ENCODE measurements at places on chromosomes 2 and 18. TPM values are rescaled to one million over a fixed set of nuclear protein-coding genes. Genes with fewer than 3 reads are reported as not detected.

Gene NYAP2
- total RNA-seq: not detected

GRCh38 chr2:190214426-190215194, 105.0 kb downstream of the HIBCH start:
- H3K27ac ChIP-seq: no peak overlapping the region
- no peak for DNase-seq
- no peaks in the 10 kb centered on the region for H3K4me1 ChIP-seq
- H3K27me3 ChIP-seq: no peaks in the 10 kb centered on the region

Gene NUP35
- 32.8 TPM for total RNA-seq

DNA sequence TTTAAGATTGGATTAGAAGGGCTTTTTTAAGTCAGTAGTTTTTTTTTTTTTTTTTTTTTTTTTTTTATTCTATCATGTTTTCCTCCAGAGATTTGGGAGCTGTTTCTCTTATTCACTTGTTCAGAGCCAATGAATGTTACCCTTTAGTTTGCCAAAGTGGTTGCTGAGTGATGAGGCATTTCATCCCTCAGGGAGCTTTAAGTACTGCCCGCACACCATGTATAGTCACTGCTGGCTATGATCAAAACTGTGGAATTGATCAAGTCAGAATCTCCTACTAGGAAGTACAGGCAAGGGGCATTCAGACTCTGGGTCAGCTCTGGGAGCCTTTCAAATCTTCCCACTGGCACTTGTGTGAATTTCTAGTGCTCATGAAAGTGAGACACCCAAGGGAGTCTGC, 201.6 kb downstream of the IKZF2 start:
- no peak overlapping the region for H3K27ac ChIP-seq
- no peaks in the 10 kb centered on the region for H3K4me1 ChIP-seq
- H3K36me3 ChIP-seq: no peaks in the 10 kb centered on the region
- H3K27me3 ChIP-seq: no peaks in the 10 kb centered on the region
- H3K4me3 ChIP-seq: no peak overlapping the region

DNA sequence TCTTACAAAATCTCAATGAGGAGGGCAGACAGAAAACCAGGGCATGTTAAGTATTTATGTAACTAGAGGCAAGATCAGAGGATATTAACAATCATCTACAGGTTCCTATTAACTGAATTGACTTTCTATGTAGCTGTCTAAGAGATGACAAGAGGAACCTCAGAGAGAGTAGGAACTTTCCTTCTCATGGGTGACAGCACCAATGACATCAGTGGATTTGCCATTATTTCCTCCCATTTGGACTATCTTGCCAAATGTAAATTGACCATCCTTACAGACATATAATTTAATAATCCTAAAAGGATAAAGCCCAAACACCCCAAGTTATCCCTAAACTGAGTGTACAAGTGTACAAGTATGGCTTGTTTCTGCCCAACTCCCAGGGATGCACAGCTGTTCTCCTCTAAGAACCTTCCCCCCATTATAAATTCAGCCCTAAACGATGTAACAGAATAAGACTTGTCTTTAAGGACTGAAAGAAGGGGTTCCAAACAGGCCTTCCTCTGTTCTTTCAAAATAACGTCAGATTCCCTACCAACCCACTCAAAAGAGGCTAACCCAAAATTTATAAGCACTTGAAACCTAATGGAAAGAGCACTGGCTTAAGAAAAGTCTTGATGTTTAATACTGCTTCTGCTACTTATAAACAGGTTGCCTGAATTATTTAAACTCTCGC, 73.4 kb upstream of the CHAC2 start:
- H3K27me3 ChIP-seq: no peaks in the 10 kb centered on the region
- H3K4me3 ChIP-seq: no peak overlapping the region
- H3K36me3 ChIP-seq: peaks cover 4% of the 10 kb centered on the region

- H3K4me3 ChIP-seq: no peak overlapping the region
- no peaks in the 10 kb centered on the region for H3K4me1 ChIP-seq
- no peak overlapping the region for H3K27ac ChIP-seq
Measured at GRCh38 chr2:35960596-35960995, 395.0 kb upstream of the CRIM1 start.

DNA sequence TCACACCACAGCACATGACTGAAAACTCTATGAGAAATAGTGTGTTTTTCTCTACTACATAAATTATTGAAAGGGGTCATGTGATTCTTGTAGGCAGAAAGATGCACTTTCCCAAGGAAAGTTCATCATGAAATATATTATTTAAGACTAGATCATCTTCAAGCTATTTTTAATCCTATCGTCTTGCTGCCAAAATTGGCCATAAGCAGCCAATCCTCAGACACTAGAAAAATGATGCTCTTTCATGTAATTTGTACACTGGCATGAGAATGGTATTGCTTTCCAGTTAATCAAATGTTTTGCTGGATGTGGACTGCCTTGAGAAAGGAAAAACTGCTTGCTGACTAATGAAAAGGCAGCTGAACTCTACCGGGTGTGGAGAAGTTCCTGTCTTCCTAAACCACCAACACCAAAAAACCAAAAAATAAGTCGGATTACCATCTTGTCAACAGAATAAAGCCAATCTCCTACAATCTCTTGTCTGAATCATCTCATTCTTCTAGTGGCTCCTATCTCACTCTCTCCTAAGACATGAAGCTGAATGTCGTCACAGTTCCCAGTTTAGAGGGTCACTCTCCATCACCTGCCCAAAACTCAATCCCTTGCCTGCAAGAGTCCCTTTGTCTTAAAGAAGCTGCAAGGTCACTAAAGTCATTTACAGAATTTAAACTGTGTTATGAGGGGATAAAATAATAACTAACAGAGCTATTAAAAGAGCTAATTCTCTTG, 5.3 kb downstream of the BCL2 start:
- no peak overlapping the region for H3K4me3 ChIP-seq
- H3K4me1 ChIP-seq: no peaks in the 10 kb centered on the region
- no peaks in the 10 kb centered on the region for H3K27me3 ChIP-seq
- H3K36me3 ChIP-seq: no peaks in the 10 kb centered on the region

GRCh38 chr2:109349503-109350465, 220.8 kb downstream of the SH3RF3 start:
- no peaks in the 10 kb centered on the region for H3K4me1 ChIP-seq

GRCh38 chr18:24536326-24536725, 75.9 kb downstream of the HRH4 start:
- no peaks in the 10 kb centered on the region for H3K36me3 ChIP-seq
- H3K4me1 ChIP-seq: no peaks in the 10 kb centered on the region
- peaks cover 4% of the 10 kb centered on the region for H3K27me3 ChIP-seq
- DNase-seq: no peak
- H3K4me3 ChIP-seq: no peak overlapping the region

Gene RAX
- total RNA-seq: not detected

- no peak for DNase-seq
- H3K4me3 ChIP-seq: no peak overlapping the region
- no peaks in the 10 kb centered on the region for H3K4me1 ChIP-seq
- no peaks in the 10 kb centered on the region for H3K27me3 ChIP-seq
- H3K27ac ChIP-seq: no peak overlapping the region
Measured at GRCh38 chr2:11553661-11554398, 20.0 kb downstream of the GREB1 start.

DNA sequence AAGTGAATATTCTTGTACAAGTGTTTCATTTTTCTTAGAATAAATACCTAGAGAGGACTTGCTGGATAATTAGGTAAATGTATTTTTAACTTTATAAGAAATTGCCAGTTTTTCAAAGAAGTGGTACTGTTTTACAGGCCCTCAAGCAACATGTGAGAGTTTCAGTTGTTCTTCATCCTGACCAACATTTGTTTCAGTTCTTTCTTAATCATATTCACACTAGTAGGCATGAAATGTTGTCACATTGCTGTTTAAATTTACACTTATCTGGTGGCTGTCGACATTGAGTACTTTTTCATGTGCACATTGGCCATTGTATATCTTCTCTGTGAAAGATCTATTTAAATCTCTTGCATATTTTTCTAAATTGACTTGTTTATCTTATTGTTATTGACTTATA, 178.1 kb downstream of the ACOXL start:
- H3K36me3 ChIP-seq: no peaks in the 10 kb centered on the region
- H3K4me3 ChIP-seq: no peak overlapping the region
- no peaks in the 10 kb centered on the region for H3K4me1 ChIP-seq
- no peaks in the 10 kb centered on the region for H3K27me3 ChIP-seq
- H3K27ac ChIP-seq: no peak overlapping the region

Gene TTLL4
- total RNA-seq: 34.7 TPM

Gene NT5C1B
- total RNA-seq: not detected

- H3K27me3 ChIP-seq: no peaks in the 10 kb centered on the region
- no peaks in the 10 kb centered on the region for H3K4me1 ChIP-seq
- no peak overlapping the region for H3K27ac ChIP-seq
- H3K4me3 ChIP-seq: no peak overlapping the region
- DNase-seq: no peak
- no peaks in the 10 kb centered on the region for H3K36me3 ChIP-seq
Measured at GRCh38 chr2:158577141-158577540, 120.4 kb downstream of the PKP4 start.

Gene ARL6IP6
- total RNA-seq: 25.9 TPM

Data from breast epithelium (tissue), 4 donors.